ENCODE measurements at places on chromosomes 2 and 18. TPM values are rescaled to one million over a fixed set of nuclear protein-coding genes. Genes with fewer than 3 reads are reported as not detected.
A peak's percentile ranks its signal among the peaks of the same experiment; 100 is the strongest.

DNA sequence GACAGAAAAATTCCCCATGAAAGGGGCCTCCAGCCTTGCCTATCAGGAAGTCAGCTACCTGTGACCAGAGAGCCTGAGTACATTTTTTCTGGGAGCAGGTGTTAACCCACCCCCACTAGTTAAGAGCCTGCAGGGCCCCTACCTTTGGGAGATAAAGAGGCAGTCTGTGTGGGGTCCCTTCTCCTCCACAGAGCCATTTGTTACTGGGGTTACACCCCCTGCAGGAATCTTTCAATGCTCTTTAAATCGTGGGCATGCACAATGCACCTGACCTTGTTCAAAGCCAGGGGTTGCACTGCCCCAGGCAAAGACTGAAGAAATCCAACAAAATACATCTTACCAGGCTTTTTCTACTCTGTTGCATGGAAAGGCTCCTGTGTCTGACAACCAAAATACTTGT is 15.7 kb upstream of the LYPD6 start:
- no peak for DNase-seq
- H3K36me3 ChIP-seq, result no peaks in the 10 kb centered on the region
- H3K27ac ChIP-seq, result no peak overlapping the region
- peaks cover 3% of the 10 kb centered on the region for H3K4me1 ChIP-seq
- no peak overlapping the region for H3K4me3 ChIP-seq

DNA sequence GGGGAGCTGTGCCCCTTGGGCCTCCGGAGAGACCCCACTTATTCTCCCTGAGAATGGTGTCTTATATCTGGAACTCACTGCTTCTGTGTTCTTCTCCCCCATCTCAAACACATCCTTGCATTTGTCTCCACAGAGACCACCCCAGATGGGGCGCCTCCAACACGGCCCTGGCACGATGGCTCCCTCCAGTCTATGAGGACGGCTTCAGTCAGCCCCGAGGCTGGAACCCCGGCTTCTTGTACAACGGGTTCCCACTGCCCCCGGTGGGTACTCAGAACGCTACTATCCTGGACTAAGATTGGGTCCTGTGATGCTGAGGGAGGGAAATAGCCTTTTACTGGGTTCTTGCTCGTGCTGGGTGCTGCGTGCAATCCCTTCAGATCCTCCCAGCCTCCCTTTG is 40.3 kb downstream of the TPO start:
- no peak overlapping the region for H3K27ac ChIP-seq
- DNase-seq, result no peak
- no peaks in the 10 kb centered on the region for H3K27me3 ChIP-seq
- H3K4me3 ChIP-seq, result no peak overlapping the region

GRCh38 chr2:240946046-240946445 is 39.9 kb downstream of the CROCC2 start:
- H3K27ac ChIP-seq, result no peak overlapping the region
- no peak for DNase-seq
- no peaks in the 10 kb centered on the region for H3K27me3 ChIP-seq
- H3K4me3 ChIP-seq, result no peak overlapping the region
- H3K4me1 ChIP-seq, result no peaks in the 10 kb centered on the region

DNA sequence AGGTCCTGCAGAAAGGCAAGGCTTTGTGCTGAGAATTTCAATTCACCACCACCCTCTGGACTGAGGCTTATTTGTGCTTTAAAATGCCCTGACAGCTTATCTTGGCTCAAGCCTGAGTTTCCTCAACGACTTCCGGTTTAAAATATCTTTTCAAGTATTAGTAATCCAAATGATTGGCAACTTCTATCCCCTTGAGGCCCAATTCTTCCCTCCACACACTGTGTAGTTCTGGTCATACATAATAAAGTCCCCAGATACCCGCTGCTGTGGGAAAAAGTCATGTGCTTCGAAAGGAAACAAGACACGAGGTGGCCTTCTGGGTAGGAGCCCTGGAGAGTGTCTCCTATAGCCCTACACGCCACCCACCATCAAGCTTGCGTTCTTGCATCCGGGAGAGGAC is 393.4 kb downstream of the ALK start:
- H3K36me3 ChIP-seq, result no peaks in the 10 kb centered on the region
- DNase-seq, result no peak
- H3K27ac ChIP-seq, result no peak overlapping the region

The UPP2 gene
- total RNA-seq, result not detected

DNA sequence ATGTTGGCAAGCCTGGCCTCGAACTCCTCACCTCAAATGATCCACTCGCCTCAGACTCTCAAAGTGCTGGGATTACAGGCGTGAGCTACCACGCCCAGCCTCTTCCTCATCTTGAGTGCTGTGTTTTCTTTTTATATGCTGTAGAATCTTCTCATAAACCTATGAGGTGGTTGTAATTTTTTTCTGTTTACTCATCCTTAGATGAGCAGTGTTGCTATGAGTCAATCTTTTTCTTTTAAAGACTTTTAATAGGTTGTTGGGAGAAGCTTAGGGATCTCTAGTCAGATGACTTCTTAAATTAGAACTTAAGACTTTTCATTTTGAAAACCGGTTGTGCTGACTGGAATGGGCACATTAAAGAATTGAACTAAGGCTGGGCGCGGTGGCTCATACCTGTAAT is 8.7 kb upstream of the AAK1 start:
- DNase-seq, result no peak
- no peaks in the 10 kb centered on the region for H3K36me3 ChIP-seq
- H3K27ac ChIP-seq, result no peak overlapping the region

DNA sequence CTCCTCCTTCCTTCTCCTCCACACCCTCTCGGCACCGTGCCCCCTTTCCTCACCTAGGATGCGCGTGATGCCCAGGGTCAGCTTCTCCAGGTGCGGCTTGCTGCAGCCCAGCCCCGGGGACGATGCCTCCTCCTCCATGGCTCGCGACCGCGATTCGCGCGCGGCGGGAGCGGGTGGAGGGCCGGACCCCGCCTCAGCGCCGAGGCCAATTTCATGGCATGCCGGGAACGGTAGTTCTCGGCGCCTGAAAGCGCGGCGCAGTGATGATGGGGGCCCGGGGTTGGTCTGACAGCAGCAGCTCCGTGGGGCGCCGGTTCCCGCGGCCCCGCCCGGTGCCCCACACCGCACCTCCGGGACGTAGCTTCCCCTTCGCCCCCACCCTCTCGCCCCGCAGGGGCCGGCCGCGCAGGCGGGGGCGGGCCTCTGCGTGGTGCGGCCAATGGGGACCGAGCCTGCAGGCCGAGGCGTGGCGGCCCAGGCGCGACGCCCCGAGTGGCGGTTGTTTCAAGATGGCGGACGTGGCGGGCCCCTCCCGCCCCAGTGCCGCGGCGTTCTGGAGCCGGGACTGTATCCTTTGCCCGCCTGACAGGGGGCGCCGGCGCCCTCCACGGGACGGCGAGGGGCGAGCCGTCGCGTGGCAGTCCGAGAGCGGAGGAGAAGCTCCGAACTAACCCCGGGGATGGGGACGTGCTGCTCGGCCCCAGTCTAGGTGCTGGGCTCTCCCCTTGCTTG is at the start of the genes KIAA1328 and TPGS2:
KIAA1328 (plus strand) TSS at position 498 of the 732 bp plus-strand sequence; CDS start at position 510, 12 bp downstream.
TPGS2 (minus strand) TSS at position 373 of the 732 bp plus-strand sequence; CDS start at position 138, 235 bp downstream.
- peak within 1 kb of the TSS; percentile 82 for H3K27ac ChIP-seq
- H3K4me3 ChIP-seq, result peak within 1 kb of the TSS; percentile 94
- peak; percentile 91 for DNase-seq
- H3K36me3 ChIP-seq, result no peaks in the 10 kb centered on the region
- H3K27me3 ChIP-seq, result no peaks in the 10 kb centered on the region

- DNase-seq, result no peak
- peaks cover 5% of the 10 kb centered on the region for H3K27me3 ChIP-seq
- H3K27ac ChIP-seq, result no peak overlapping the region
- no peaks in the 10 kb centered on the region for H3K36me3 ChIP-seq
- no peak overlapping the region for H3K4me3 ChIP-seq
Measured at GRCh38 chr2:105644174-105644980, 100.3 kb upstream of the NCK2 start.
